Kidney (tissue), 22 donors: ENCODE measurements at places on chromosomes 16 and 17. TPM values are rescaled to one million over a fixed set of nuclear protein-coding genes. Genes with fewer than 3 reads are reported as not detected.

The MYH11 gene
- total RNA-seq = 175 TPM

The CDRT4 gene
- total RNA-seq = 8.0 TPM

DNA sequence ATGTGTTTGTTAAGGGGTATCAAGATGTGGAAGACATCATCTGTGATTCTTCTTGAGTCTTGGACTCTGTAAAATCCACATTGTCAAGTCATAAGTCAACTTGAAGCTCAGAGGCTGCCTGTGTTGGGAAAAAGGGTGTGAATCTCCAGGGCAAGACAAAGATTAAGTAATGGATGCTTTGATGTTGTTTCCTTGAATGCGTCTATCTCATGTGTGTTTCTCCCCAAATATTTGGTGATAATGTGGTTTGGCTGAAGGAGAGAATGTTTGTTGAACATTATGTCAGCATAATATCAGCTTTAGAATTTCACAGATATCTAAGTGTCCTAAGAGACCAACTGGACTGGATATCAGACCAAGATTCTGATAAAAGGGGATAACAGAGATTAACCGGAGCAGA lies 24.1 kb upstream of the KCNJ16 start:
- no peak for DNase-seq

The ASPHD1 gene
- total RNA-seq = 8.9 TPM

The PYY gene
- total RNA-seq = not detected

The SPATA22 gene
- 0.31 TPM for total RNA-seq

DNA sequence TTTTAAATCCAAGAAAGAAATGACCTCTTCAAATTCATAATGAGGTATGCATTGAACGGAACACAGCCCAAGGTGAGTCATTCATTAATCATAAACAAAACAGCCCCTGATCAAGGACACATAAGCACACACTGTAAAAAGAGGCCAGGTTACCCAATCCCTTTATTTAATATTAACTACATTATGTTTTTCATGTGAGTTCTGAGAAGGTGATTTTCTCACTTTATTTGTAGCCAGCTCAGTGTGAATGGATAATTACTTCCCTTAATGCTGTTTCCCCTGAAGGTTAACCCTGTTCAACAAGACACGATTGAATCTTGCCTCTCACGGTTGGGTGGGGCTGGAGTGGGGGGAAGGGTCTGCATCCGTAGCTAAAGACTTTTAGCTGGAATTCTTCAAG lies 257.3 kb upstream of the SALL1 start:
- peak; percentile 63 for DNase-seq

The TAF1C gene
- total RNA-seq = 64.7 TPM

GRCh38 chr17:3794557-3795389 lies 6.2 kb downstream of the ITGAE start:
- no peak for DNase-seq

- DNase-seq = no peak
Measured at GRCh38 chr17:71963351-71963750, 157.5 kb upstream of the SOX9 start.

The FBXW10 gene
- total RNA-seq = not detected

The DHX58 gene
- 27.5 TPM for total RNA-seq

GRCh38 chr17:47180337-47180736 lies 8.8 kb downstream of the CDC27 start:
- no peak for DNase-seq

- DNase-seq = no peak
Measured at GRCh38 chr16:66924527-66925321, 611 bp downstream of the RRAD start.

DNA sequence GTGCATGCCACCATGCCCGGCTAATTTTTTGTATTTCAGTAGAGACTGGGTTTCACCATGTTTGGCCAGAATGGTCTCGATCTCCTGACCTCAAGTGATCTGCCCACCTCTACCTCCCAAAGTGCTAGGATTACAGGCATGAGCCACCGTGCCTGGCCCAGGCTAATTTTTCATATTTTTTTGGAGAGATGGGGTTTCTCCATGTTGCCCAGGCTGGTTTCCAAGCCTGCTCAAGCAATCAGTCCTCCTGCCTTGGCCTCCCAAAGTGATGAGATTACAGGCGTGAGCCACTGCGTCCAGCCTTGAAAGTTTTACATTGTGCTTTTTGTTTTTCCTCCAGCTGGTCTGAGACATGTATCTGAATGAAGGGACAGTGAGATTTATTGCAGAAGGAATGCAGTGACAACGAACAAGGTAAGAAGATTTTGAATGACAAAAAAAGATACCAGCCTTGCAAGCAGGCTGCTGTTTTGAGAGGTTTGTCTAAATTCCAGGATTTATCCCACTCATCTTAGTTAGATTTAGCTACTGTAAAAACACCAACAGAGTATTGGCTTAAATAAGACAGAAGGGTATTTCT lies 3.4 kb upstream of the ENGASE start:
- DNase-seq = no peak

- no peak for DNase-seq
Measured at GRCh38 chr17:62690168-62690897, 62.9 kb downstream of the MRC2 start.

The CNGB1 gene
- total RNA-seq = not detected

GRCh38 chr16:87496447-87496801 lies 3.6 kb upstream of the ZCCHC14 start:
- DNase-seq = no peak

The TEPSIN gene
- total RNA-seq = 42.8 TPM

The TLK2 gene
- 43.0 TPM for total RNA-seq

The BEAN1 gene
- 2.4 TPM for total RNA-seq

The LLGL1 gene
- 13.7 TPM for total RNA-seq

- peak; percentile 37 for DNase-seq
Measured at GRCh38 chr16:89120281-89120680, 26.6 kb downstream of the ACSF3 start.

DNA sequence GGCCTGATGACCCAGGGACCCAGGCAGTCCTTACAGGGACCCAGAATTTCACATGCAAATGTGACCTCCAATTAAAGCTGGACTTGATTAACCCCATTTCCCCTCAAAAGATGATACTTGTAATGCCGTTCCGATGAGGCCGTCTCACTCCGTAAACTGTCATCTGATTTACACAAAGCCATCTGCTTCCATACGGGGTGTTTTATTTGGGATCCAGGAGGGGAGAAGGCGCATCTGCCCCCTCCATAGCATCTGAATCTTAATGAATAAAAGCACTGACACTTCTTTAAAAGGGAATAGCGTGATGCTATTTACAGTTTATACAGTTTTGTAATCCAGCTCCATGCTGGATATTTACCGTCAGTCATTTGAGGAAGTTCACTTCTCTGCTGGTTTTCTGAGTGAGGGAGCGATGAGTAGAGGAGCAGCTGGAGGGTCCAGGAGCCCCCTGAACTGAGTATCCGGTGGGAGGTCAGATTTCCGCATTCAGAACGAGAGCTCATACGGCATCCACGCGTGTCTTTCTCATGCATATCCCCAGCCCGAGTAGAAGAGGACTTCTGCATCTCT lies 452.7 kb downstream of the WWOX start:
- DNase-seq = no peak

- no peak for DNase-seq
Measured at GRCh38 chr17:55219934-55220333, 44.8 kb upstream of the HLF start.

The ABI3 gene
- 18.3 TPM for total RNA-seq

The CDH13 gene
- total RNA-seq = 13.8 TPM

The SLC22A31 gene
- total RNA-seq = 1.8 TPM

DNA sequence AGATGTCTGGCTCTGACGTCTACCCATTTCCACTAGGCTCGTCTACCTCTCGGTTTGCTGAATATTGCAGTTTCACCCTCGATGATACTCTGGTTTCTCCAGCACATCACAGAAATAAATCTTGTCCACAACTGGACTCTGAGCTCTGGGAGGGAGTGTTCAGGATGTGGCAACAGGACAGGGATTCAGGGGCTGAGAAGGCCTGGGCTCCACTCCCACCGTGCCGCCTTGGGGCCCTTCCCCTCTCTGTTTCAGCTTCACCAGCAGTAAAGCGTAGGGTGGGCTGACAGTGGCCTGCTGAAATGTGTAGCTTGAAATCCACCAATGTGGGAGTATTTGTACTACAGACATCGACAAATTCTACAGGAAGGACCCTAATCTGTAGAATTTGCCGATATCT lies 20.0 kb downstream of the TEKT1 start:
- DNase-seq = no peak

DNA sequence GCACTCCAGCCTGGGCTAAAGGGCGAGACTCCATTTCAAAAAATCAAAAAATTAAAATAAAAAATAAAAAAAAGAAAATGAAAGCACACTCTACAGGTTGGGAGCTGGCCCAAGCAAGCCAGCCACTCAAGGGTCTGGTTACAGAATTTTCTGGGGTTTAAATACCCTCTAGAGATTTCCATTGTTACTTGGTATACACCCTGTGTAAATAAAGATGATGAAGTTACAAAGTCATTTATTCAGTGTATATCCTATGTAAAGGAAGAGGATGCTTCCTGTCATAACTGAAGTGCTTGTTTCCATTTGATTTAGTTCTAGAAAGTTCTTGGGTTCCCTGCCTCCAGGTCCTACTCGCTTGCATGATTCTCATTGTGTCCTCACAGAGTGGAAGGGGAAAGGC lies 79.9 kb upstream of the C17orf78 start:
- DNase-seq = no peak

The PERCC1 gene
- not detected for total RNA-seq

The CCL7 gene
- total RNA-seq = not detected

The TP53TG3 gene
- total RNA-seq = not detected

The RAB37 gene
- total RNA-seq = 5.6 TPM

GRCh38 chr17:56367366-56367765 lies 214.1 kb downstream of the ANKFN1 start:
- DNase-seq = peak; percentile 79

GRCh38 chr16:11717811-11718210 lies 24.8 kb downstream of the TXNDC11 start:
- DNase-seq = no peak

The USH1G gene
- 0.22 TPM for total RNA-seq

- no peak for DNase-seq
Measured at GRCh38 chr17:48767263-48767774, 38.8 kb upstream of the HOXB13 start.

DNA sequence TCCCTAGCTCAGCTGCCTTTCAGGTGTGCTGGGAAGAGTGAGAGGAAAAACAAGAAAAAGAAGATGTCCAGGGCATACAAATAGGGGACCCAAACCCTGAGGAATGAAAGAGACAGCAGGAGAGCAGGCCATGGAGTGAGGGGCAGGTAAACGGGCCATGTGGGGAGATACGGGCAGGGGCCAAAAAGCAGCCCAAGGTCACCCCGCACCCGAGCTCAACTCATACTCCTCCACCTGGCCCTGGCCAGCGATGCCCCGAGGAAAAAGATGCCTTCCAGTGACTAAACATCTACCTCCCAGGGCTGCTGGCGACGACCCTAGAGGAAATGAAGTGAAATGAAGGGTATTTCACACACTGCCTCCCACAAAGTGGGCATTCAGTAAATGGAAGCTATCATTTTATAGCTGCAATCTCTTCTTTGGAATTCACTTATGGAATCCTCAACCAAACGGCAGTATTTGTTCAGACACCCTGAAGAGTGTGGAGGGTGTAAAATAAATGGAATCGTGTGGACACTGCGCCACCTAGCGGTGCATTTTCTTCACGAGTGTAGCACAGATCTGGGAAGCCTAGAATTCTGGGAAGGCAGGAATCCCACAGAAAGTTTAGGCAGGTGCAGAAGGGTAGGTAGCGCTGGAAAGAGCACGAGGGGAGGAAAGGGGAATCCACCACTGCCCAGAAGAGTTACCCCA lies 14.9 kb downstream of the ELAC2 start:
- DNase-seq = peak; percentile 78

- DNase-seq = no peak
Measured at GRCh38 chr17:82376042-82376730, 4.6 kb downstream of the UTS2R start.

The CES1 gene
- 11.9 TPM for total RNA-seq
